ENCODE measurements at places on chromosomes 11 and 22. TPM values are rescaled to one million over a fixed set of nuclear protein-coding genes. Genes with fewer than 3 reads are reported as not detected.

The PLAAT4 gene
- not detected for total RNA-seq

- H3K27me3 ChIP-seq: no peaks in the 10 kb centered on the region
- H3K4me1 ChIP-seq: peaks cover 10% of the 10 kb centered on the region
- no peak overlapping the region for H3K4me3 ChIP-seq
- no peaks in the 10 kb centered on the region for H3K36me3 ChIP-seq
Observed at GRCh38 chr22:27626675-27627443, 174.7 kb downstream of the MN1 start.

The CLDN5 gene
- 0.66 TPM for total RNA-seq

DNA sequence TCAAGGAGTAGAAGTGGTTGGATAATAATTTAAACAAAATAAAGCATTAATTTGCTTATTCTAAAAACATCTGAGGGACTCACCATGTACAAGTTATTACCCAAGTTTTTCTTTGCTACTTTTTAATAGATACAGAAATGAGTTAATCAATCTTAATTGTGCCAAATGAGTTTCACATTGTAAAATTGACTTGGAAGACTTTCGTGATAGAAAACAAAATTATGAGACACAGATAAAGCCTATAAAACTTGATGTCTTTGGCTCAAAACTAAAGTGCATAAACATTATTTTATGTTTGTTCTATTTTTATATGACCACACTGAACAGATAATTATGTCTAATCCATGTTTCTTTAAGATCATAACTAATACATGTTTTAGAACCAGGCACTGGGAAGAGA, 10.1 kb upstream of the CWF19L2 start:
- no peak overlapping the region for H3K27ac ChIP-seq
- H3K4me3 ChIP-seq: no peak overlapping the region
- H3K27me3 ChIP-seq: no peaks in the 10 kb centered on the region
- H3K4me1 ChIP-seq: no peaks in the 10 kb centered on the region

- peaks cover 3% of the 10 kb centered on the region for H3K4me1 ChIP-seq
- H3K36me3 ChIP-seq: no peaks in the 10 kb centered on the region
- H3K27me3 ChIP-seq: peaks cover 54% of the 10 kb centered on the region
- DNase-seq: no peak
Observed at GRCh38 chr11:130161441-130162145, 2.0 kb downstream of the ST14 start.

GRCh38 chr11:65591939-65592857, 3.4 kb downstream of the KCNK7 start:
- peak; percentile 94 for DNase-seq
- H3K27ac ChIP-seq: no peak overlapping the region
- H3K27me3 ChIP-seq: peaks cover 33% of the 10 kb centered on the region
- H3K36me3 ChIP-seq: no peaks in the 10 kb centered on the region
- H3K4me3 ChIP-seq: peak overlapping the region; percentile 72

- H3K4me1 ChIP-seq: no peaks in the 10 kb centered on the region
- H3K27me3 ChIP-seq: no peaks in the 10 kb centered on the region
- H3K36me3 ChIP-seq: no peaks in the 10 kb centered on the region
- no peak overlapping the region for H3K27ac ChIP-seq
- no peak for DNase-seq
- no peak overlapping the region for H3K4me3 ChIP-seq
Observed at GRCh38 chr11:78083021-78083420, 3.4 kb upstream of the NDUFC2 start.

- H3K4me1 ChIP-seq: peaks cover 2% of the 10 kb centered on the region
- H3K27me3 ChIP-seq: peaks cover 33% of the 10 kb centered on the region
- no peaks in the 10 kb centered on the region for H3K36me3 ChIP-seq
- H3K27ac ChIP-seq: no peak overlapping the region
- no peak for DNase-seq
- H3K4me3 ChIP-seq: no peak overlapping the region
Observed at GRCh38 chr11:85742873-85743275, 56.9 kb upstream of the CCDC89 start.

GRCh38 chr22:44684506-44685383, 17.3 kb upstream of the PRR5 start:
- no peak overlapping the region for H3K27ac ChIP-seq
- peak; percentile 97 for DNase-seq
- H3K4me3 ChIP-seq: no peak overlapping the region
- H3K4me1 ChIP-seq: no peaks in the 10 kb centered on the region

All from endodermal cell (in vitro differentiated cells).